NK-92 treated with Interleukin-12 subunit alpha and Interleukin-12 subunit beta, amount 100 ng/mL, for 24 hours (cell line): ENCODE measurements at places on chromosomes 5 and 9.

GRCh38 chr5:10366310-10367272 is 13.1 kb downstream of the MARCHF6 start:
- DNase-seq, result no peak

DNA sequence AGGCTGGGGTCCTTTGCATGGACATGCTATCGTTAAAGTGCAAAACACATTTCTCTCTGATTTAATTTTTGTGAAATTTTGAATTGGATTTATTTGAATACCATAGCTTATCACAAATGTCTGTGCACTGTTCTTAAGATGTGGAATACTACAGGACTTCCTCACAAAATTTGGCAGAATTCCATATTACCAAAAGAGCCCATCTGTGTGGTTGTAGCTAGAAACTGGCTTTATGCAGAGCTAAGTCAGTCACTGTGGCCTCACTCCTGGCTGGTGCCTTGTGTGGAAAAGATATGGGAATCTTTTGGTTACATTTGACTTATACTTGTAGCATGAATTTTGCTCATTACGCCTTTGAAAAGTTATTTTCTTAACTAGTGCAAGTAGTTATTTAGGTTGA is 35.5 kb downstream of the ACO1 start:
- no peak for DNase-seq

DNA sequence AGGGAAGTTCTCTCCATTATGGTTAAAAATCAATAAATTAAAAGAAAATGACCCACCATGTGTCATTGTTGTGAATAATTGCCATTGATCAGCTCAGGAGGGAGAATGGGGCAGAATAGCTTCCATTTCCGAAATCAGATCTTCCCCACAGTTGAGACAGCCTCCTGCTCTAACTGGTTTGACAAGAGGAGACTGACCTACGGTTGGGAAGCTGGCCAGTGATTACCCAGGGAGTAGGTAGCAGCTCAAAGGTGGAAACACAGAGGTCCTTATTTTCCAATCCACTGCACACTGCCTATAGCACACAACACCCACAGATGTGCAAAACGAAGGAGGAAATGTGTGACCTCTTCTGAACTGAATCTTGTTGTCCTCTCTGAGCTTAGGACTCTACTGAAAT is 69.0 kb upstream of the DAPK1 start:
- DNase-seq, result no peak

DNA sequence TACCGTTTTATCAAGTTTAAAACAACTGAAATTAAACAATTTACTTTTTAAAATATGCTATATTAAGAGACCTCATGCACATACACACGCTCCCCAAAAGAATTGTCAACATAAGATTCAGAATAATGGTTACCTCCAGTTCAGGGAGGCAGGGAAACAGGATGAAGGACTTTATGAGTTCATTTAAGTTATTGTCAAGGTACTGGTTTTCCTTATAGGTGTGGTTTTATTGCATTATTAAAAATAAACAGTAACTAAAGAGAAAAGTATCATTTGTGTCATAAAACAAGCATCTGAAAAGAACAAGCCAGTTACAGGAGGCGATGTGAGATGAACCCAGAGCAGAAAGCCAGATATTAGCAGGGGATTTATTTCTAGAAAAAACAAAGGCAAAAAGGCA is 2376.7 kb downstream of the MAT2B start:
- no peak for DNase-seq

DNA sequence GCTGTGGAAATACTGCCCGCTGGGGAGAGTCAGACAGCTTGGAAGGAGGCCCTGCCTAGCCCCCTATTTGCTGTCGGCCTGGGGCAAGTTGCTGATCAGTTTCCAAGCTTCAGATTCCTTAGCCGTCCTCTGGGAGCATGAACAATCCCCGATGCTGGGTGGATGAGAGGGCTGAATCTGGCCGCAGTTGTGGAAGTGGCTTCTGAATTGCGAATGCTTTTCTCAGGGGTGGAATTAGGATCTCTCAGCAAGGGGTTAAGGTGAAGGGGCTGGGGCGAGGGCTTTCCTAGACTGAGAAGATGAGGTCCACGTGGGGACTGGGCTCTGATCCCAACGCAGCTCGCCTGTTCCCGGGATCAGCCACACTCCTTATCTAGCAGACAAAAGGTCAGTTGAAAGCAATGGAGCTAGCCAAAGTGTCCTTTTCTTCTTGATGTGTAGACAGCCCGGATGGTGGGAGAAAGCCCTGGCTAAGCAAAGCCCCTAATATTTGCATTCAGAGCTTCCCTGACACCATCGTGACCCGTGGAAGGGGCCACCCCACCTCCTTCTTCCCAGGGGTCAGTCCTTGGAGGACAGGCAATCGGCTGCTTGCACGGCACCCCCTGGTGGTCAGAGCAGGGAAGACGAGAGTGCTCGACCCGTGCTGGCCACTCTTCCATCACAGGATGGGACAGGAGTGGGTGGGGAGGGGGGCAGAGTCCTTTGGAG is 54.9 kb downstream of the COL15A1 start:
- peak; percentile 16 for DNase-seq

DNA sequence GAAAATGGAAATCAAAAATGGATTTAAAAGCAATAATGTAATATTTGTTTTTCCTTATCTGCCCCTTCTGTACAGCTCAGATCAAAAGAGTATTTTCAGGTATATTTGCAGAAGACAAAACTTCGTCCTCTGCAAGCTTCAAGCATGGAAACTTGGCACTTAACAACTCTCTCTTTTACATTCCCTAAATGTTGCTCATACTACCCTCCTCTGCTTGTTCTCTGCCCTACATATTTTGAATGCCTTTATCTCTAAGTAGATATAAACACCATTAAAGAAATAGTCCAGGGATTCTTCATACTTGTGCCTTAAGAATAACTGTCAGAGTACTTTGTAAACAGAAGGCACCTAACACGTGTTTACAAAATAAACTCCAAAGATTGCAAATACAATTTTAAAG is 19.2 kb upstream of the SMC2 start:
- DNase-seq, result no peak

DNA sequence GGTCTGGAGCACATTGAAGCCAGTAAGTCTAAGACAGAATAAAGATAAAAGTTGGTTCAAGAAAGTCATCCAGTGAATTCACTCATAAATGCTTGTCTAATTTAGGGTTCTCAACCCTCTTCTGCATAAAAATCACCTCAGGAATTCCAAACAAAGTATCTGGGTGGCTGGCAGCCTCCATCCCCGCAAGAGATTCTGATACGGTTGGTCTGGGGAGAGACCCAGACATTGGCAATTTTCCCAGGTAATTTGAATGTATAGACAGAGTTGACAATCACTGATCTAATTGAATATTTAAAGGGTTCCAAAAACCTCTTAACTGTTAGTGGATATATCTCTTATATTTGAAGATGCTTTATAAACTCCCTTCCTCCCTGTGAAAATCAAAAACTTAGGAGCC is 14.9 kb downstream of the ADAMTSL1 start:
- no peak for DNase-seq

DNA sequence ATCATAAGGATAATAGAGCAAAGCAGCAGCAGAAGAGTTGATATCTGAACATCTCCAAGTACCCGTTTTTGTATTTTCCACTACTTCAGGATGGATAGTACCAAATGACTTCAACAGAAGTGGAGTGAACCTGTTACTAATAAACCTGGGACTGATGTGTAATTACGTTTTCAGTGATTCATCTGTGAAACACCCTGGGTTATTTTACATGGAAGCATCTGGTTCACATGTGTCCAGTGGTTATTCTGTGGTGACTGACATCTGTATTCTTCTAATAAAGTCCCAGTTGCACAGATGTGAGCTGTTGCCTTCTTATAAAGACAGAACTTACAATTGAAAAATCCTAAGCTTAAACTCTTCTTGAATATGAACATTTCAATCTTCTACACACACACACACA is 139.7 kb upstream of the VCAN start:
- no peak for DNase-seq

DNA sequence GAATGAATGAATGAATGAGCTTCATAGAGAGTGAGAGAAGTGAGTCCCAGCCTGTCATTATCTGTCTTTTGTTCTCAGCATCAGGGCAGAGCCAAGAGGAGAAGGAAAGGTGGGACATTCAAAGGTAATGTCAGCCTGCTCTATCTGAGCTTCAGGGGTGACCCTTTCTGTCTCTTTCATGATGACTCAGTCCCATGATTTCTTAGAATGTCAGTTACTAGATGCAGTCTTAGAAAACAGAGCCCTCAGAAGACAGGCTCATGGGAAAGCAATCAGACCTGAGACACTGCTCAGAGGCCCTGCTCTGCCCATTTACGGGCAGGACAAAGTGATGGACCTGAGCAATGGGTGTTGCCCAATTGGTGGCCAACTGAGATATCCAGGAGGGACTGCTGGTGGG is 1.1 kb downstream of the SPATA31D1 start:
- no peak for DNase-seq

GRCh38 chr9:91161465-91162300 is 200.0 kb downstream of the AUH start:
- DNase-seq, result no peak

DNA sequence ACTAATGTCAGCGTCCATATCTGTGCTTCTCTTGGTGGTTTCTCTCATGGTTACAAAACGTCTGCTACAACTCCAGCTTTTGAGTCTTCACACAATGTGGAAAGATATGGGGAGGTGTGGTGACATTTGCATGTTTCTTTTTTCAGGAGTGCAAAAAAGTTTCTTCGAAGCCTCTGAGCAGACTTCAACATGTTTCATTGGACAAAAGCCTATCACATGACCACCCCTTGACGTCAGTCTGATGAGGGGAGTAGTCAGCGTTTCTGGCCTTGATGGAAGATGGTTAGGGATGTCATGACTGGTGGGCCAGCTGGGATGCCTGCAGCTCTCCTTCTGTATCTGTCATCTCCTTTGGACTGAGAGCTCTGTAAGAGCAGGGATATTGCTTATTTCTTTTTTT is 61.4 kb downstream of the PTPDC1 start:
- no peak for DNase-seq

DNA sequence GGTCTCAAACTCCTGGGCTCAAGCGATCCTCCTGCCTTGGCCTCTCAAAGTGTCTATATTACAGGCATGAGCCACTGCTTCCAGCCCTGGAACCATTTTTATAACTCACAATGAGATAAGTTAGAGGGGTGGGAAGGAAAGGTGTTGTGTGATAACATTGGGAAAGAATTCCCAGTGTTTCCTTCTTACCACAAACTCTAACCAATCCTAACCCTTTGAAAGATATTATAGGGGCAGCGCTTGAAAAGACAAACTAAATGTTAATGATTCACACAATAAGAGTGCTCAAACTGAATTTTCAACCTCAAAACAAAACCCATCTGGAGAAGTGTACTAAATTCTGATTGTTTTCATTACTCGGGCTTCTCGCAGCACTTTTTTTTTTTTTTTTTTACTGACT is 109.7 kb downstream of the TSSK1B start:
- DNase-seq, result no peak

DNA sequence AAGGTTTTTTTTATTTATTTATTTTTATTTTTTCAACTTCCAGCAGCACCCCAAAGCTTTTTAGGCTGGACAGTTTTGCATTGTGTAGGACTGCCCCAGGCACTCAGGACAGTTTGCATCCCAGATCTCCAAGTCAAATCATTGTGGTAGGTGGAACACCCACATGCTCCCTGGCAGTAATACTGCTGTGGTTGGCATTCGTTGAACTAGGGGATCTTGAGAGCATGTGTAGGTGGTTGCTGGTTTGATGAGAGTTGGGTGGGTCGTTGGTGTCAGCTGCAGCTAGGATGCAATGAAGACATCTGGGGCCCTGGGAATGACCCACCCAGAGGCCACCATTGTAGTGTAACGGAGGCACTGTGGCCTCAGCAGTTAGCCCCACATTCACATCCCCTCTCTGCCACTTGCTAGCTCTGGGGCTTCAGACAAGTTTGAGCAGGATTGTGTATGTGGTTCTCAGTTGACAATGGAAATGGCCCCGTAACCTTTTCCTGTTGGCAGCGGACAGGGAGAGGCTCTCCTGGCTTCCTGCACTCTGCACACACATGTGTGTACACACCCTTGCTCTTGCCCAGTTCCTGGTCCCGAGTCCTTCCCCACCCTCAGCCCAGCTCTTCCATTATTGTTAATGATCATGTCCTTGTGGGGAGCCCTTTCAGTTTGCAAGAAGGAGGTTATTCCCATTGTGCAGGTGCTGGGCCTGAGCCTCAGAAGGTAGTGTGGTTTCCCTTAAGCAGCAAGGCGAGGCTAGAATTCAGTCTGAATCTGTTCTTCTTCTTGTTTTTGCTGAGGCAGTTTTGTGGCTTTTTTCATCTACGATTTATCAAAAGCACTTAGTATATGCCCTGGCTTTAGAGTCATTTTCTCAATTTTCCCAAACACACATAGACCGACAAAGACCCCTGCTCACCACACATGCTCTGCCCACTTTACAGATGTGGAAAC is 46.5 kb downstream of the PPARGC1B start:
- no peak for DNase-seq

- DNase-seq, result no peak
Measured at GRCh38 chr9:88587182-88587581, 52.2 kb downstream of the NXNL2 start.

GRCh38 chr5:143230676-143230996 is 172.8 kb downstream of the NR3C1 start:
- no peak for DNase-seq

- DNase-seq, result no peak
Measured at GRCh38 chr5:113161806-113162205, 185.2 kb downstream of the DCP2 start.

- no peak for DNase-seq
Measured at GRCh38 chr9:13186091-13186490, 93.4 kb downstream of the MPDZ start.

DNA sequence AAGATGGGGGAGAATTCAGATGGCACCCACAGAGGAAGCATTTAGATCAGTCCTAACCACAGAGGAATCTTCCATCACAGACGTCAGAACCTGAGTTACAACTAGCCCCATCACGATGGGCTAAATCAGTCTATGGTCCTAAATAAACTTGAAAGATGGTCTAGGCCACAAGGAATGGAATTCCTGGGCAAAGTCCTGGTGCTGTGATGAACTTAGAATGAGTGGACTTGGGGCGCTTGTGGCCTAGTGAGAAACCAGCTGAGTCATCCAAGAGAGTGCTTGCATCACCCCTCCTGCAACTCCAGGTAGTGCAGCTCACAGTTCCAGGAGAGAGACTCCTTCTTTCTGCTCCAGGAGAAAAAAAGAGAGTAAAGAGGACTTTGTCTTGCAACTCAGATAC is 722.9 kb upstream of the RGMB start:
- DNase-seq, result no peak

GRCh38 chr9:112605518-112605917 is 112.4 kb downstream of the INIP start:
- no peak for DNase-seq

- no peak for DNase-seq
Measured at GRCh38 chr9:86036555-86036954, 62.8 kb downstream of the GOLM1 start.

GRCh38 chr9:115207003-115207836 is 89.3 kb upstream of the TNC start:
- DNase-seq, result no peak

DNA sequence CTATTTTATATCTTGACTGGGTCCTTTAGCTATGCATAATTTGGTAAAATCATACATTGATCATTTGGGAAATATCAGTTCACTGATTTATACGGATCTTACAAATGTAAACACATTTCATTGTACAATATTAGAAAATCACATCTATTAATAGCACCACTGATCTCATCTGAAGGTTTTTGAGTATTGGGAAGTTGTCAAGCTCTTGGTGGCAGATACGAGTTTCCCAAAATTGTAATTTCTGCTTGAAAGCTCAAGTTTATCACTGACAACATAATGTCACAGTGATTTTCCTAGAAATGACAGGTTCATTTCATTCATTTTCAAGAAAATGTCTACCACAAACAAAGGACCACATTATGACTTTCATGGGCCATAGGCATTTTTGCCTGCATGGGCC is 3.0 kb upstream of the MACROH2A1 start:
- DNase-seq, result no peak

GRCh38 chr5:16500024-16500423 is 34.4 kb upstream of the ZNF622 start:
- DNase-seq, result no peak
